ENCODE measurements at places on chromosomes 5 and 9.

DNA sequence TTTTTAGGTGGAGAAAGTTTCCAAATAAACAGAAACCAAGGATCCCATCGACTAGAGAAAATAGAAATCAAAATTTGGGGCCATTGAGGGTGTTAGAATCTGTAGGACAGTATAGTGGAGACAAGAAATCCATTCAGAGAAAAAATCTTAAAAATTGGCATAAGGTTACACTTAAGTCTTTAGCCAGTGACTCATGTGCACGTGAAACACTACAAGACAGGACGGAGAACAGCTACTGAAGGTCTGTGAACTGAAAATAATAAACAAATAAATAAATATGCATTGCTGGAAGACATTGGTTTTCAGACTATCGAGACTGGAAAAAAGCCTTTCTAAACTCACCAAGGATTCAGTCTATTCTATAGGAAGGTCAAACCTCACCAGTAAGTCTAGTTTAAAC lies 1955.5 kb downstream of the MAT2B start:
- peak; percentile 34 for DNase-seq

DNA sequence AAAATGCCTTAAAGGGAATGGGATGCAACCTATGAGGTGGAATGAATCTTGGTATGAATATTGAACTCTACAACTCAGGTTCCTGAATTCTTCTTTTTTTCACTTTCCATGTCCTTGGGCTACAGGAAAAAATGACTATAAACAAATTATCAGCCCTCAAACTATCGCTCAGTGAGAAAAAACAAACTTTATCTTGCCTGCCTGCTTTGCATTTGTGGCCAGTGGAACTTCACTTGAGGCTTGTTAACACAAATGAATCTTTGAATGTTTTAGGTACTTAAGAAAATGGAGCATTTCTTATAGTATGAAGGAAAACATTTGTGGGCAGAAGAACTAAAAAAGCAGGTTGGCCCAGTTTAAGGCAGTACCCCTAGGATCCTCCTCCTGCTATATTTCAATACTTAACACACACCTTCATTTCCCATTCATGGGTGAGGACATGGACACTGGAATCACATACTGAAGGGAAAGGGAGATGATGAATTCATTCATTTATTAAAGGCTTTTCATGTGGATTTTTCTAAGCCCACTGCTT lies 34.1 kb downstream of the ELOVL7 start:
- DNase-seq = no peak

- DNase-seq = no peak
These were observed 23.8 kb downstream of the GDA start for GRCh38 chr9:72173080-72173479.

DNA sequence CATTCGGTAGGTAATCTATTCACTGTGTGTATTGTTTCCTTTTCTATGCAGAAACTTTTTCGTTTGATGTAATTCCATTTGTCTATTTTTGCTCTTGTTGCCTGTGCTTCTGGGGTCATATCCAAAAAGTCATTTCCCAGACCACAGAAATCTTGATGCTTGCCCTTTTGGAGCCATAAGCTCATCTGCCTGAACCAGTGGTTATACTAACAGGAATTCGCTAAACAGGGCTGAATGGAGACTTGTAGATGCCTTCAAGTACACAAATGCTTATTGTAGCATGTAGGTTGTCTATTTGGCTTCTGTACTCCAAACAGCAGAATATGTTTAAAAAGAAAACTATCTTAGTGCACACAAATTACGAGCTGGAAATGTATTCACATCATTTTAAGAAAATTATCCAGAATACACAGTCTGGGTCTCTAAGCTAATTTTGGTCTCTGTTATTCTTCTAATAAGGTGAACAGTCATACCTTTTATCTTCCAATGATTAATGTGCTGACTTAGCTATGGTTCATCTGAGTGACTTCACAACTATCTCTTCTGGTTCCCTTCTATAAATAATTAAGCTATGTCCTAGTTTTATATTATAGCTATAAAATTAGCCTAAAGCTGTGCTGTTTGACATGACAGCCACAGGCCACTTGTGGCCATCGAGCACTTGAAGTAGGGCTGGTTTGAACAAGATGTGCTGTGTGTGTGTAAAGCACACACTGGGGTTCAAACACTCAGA lies 87.6 kb downstream of the DAPK1 start:
- DNase-seq = no peak

GRCh38 chr5:151923866-151924476 lies 680 bp downstream of the GLRA1 start:
- DNase-seq = no peak

DNA sequence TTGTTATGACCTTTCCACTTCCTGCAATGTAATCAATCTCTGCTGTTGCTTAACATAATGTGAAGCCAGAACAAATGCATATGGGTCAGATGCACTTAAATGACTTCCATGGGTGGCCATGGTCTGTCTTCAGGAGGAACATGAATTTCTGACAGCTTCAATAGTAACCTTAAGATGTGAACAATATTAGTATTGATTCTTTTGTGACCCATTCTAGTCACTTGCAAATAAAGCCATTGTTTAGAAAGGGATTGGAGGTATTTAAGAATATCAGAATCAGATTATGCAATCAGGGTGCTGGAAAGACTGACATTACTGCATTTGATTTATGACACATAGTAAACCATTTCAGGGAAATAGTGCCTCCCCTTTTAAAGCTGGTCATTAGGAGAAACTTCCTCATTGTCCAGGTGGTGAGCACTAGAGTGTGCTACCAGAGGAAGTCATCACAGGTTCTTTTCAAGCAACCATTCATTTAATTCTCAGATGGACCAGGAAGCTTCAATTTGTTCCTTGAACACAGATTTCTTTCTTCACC lies 32.1 kb downstream of the GRIN3A start:
- DNase-seq = no peak

DNA sequence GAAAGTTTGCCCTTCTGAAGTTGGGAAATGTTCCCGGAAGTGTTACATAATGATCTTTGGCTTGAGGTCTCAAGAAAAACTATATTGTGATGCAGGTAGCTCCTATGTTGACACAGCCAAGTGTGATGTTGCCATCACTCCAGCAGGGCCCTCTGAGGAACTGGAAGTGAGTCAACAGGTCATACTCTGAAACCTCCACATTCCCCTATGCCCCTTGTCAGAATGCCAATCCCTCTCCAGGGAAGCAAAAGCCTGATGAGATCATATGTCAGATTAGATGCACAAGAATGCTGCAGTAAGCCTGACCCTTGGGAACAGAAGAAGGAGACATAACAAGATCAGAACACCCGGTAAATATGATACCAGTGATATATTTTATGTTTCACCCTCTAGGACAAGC lies 66.8 kb upstream of the ITGA2 start:
- DNase-seq = peak; percentile 96

DNA sequence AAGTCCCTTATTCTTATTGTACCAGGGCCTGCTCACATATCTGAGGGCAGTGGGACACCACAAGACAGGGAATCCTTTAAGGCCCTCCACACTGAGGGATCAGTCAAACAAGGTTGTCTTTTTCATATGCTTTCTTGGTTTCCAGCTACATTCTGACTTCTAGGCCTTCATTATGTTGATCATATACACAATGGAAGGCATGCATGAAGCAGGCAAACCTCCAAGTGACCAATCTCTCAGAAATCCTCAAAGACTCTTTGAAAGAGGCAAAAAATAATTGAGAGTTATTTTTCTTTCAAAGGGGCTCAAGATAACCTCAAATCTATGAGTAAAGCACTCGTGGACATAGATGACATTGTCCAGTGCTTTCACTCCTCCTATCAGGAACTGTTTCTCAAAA lies 1195.9 kb upstream of the ACO1 start:
- DNase-seq = no peak

GRCh38 chr9:111728143-111728542 lies 66.6 kb downstream of the SHOC1 start:
- DNase-seq = no peak

DNA sequence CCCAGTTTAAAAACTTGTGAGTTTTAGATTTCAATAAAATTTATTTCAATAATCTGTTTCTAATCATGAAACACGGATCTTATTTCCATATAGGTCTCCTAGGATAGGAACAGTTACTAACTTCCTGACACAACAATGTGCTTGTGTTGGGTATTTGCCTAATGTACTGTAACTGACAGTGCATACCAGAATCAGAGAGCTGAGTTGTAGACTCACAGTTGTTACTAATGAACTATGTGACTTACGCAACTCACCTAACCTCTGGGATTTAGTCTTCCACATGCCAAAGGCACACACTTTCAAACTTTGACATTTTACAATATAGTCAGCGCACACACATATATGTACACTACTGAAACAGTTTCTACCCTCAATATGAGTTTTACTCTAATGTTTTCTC lies 77.7 kb downstream of the HOMER1 start:
- no peak for DNase-seq

GRCh38 chr9:129606161-129607026 lies 14.5 kb downstream of the C9orf50 start:
- no peak for DNase-seq

GRCh38 chr5:41808294-41808693 lies 61.9 kb downstream of the OXCT1 start:
- DNase-seq = no peak

DNA sequence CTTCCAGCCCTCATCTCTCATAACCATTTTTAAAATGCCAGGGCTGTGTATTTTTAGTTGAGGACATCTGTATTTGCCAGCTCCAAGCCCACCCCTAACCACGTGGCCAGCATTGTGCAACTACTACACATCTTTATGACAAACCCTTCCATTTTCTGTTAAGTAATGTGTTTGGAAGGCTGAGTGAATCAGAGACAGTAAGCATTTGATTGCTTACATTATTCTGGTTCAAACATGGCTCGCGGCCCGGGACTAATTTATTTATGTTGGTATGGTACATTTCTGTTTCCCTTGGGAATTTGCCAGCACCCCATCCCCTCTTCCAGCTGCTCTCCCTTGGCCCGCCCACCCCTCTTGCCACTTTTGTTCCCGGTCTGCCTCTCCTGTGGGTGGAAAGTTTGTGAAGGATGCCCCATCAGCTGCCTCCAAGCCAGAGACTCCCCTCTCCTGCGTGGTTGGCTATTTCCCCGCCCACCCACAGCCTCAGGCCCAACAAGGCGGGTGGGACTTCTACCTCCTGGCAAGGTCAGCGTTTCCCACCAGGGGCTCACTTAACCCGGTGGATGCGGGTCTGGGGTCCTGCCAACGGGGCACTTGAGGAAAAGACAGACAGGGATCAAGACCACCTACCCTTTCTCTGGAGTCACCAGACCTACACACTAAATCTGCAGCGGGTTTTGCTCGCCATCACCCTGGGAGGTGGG lies 162.2 kb downstream of the HSD17B3 start:
- no peak for DNase-seq
